ENCODE measurements at places on chromosomes 13 and 19. TPM values are rescaled to one million over a fixed set of nuclear protein-coding genes. Genes with fewer than 3 reads are reported as not detected.

NKPD1 gene
- total RNA-seq, result 0.17 TPM

LYPD5 gene
- total RNA-seq, result 1.3 TPM

CFAP97D2 gene
- 0.17 TPM for total RNA-seq

GRCh38 chr19:18775586-18776287, 15.4 kb downstream of the COMP start:
- no peak for DNase-seq

GRCh38 chr19:35168196-35168595, 13.7 kb downstream of the FXYD5 start:
- no peak for DNase-seq

DNA sequence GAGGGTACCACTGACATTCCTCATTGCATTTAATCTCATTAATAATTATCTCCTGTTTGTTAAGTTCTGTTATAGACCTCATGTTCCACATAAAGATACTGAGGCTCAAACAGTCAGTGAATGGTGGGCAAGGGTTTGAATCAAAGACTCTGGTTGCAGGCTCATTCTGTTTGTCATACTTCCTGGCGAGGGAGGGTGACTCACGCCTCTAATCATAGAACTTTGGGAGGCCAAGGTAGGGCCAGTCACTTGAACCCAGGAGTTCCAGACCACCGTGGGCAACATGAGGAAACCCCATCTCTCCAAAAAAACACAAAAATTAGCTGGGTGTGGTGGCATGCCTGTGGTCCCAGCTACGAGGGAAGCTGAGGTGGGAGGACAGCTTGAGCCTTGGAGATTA, 220.7 kb upstream of the MIR17HG start:
- DNase-seq, result no peak

Data from activated naive CD4-positive, alpha-beta T cell treated with anti-CD3 and anti-CD28 coated beads for 36 hours (primary cell).